ENCODE measurements at places on chromosomes 3 and 15.
A peak's percentile ranks its signal among the peaks of the same experiment; 100 is the strongest.

DNA sequence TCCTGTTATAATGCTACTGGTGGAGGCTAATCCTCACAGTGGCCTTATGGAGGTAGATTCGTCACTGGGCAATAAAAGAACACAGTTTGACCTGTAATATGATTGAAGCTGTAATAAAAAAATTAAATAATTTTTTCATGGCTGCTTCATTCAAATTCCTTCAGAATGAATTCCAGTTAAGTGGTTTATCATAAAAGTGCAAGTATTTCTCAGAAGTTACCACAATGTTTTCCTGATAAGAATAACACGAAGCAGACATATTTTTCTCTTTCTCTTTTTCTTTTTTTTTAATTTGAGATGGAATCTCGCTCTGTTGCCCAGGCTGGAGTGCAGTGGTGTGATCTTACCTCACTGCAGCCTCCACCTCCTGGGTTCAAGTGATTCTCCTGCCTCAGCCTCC, 15.6 kb downstream of the B4GALT4 start:
- DNase-seq: no peak

- DNase-seq: no peak
Observed at GRCh38 chr3:152574461-152575079, 260.4 kb upstream of the P2RY1 start.

DNA sequence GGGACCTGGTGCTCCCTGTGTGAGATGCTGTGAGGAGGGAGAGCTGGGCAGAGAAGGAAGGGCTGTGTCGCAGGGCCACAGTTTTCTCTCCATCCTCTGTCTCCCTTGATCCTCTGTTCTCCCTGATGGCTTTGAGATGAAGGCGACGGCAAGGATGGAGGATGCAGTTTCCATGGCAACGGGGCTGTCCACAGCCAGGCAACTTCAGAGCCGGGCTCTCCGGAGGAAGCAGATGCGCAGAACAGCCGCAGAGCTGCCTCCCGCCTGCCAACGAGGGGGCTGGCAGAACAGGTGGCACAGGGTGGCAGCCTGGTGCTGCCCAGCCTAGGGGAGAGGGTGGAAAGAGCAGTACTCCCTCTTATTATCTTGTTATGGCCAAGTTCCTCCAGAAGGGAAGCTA, 9.9 kb upstream of the GRM2 start:
- no peak for DNase-seq

GRCh38 chr15:64702816-64703631, 72.4 kb downstream of the RBPMS2 start:
- peak; percentile 100 for DNase-seq

DNA sequence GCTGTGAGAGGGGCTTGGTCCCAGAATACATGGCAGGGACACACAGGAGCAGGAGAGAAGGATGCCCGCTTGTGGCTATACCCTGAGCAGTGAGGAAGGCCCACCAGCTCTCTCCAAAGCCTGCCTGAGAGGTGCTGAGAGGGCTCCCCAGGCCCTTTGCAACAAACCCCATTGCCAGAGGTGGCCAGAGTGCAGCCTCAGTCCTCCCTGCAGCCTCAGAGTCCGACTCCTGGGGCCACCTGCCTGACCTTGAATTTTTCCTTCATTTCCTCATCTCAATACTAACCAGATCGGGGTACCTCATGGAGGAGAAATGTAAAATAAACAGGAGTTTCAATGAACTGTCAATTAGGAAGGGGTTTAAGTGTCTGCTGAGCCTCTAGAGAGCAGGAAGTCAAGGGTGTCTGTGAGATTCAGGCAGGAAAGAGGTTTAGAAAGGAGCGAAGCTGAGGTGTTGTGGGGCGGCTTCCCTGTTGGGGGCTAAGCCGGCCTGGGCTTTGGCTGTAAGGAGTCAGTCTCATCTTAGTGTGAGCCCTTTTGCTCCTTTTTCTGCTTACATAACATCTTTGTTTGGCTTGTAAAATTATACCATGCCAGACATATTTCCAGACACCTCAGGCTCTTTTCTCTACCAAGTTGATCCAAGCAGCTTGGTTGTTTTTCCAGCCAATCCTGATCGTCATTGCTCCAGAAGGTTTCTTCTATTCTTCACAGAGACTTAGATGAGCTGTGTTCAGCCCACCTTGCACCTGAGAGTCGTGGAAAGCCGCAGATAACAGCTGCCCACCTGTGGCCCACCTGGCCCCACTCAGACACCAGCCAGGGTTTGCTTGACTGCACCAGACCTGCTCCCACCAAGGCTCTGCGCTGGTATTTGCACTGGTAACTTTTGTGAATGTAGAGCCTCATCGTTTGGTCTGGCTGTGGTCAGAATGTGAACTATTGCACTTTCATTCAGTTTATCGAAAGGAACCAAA, 36.7 kb downstream of the CMTM7 start:
- no peak for DNase-seq

- no peak for DNase-seq
Observed at GRCh38 chr15:49530092-49530491, 90.5 kb downstream of the FAM227B start.

DNA sequence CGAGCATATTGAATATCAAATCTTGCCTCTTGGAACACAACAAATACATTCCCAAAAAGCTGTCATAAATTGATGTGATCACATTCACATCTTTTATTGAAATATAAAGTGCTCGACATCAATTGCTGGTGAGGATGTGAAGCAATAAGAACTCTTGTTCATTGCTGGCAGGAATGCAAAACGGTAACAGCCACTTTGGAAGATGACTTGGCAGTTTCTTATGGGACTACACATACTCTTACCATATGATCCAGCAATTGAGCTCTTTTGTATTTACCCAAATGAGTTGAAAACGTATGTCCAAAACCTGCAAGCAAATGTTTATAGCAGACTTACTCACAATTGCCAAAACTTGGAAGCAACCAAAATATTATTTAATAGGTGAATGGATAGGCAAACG, 234.9 kb downstream of the CACNA2D3 start:
- no peak for DNase-seq

- peak; percentile 51 for DNase-seq
Observed at GRCh38 chr3:139020868-139021234, at the start of gene PRR23B. Gene PRR23B, minus strand, starts transcription at chr3:139020926. Its CDS starts 265 bp downstream, at chr3:139020661.

DNA sequence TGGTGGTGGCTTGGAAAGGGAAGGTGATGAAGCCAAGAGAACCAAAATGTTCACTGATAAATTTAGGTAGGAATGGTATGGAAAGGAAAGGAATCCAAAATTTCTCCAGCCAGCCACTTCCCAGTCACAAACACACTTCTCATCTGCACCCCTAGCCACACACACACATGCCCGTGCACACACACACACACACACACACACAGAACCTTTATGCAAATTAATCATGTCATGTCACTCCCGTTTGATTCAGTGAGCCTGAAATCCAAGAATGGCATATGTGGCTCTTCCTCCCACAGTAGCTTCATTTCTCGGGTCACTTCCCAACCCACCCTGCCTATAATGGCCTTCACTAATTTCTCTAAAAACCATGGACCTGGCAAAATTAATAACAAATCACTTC, 3.1 kb upstream of the HLTF start:
- no peak for DNase-seq
